Foreskin keratinocyte (primary cell): ENCODE measurements at places on chromosomes 12 and 14.
A peak's percentile ranks its signal among the peaks of the same experiment; 100 is the strongest.

GRCh38 chr12:79615596-79616560 is 74.9 kb downstream of the PAWR start:
- no peak for DNase-seq

DNA sequence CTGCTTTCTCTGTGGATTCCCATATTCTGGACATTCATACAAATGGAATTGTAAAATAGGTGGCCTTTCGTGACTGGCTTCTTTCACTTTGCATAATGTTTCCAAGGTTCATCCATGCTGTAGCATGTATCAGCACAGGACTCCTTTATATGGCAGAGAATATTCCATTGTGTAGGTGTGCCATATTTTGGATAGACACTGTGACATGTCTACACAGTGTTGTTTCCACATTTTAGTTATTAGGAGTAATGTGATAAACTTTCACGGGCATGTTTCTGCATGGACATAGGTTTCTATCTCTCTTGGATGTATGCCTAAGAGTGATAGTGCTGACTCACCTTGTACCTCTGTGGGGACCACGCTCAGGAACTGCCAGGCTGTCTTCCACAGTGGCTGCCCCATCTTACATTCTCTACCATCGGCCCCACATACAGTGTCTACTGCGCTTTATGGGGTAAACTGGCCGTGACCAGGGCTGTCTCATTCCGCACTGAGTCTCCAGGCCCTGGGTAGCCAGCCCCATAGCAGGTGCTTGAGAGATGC is 7.1 kb upstream of the KRT84 start:
- DNase-seq, result peak; percentile 73

GRCh38 chr12:102526656-102527055 is 46.3 kb upstream of the IGF1 start:
- DNase-seq, result no peak

DNA sequence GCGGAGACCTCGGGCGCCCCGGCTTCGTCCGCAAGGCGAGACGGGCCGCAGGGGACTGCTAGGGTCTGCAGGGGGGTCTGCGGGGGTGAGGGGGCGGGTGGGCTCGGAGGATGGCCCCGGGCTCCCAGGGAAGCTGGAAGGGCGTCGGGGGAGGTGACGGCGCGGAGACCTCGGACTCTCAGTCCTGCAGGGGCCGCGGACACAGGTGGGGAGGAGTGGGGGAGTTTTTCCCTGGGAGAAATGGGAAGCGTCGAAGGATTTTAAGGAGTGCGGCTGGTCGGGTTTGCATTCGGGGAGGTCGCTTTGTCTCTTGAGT is 25.9 kb downstream of the ZBTB42 start:
- no peak for DNase-seq

GRCh38 chr12:81245458-81245857 is 167.6 kb downstream of the ACSS3 start:
- DNase-seq, result no peak

DNA sequence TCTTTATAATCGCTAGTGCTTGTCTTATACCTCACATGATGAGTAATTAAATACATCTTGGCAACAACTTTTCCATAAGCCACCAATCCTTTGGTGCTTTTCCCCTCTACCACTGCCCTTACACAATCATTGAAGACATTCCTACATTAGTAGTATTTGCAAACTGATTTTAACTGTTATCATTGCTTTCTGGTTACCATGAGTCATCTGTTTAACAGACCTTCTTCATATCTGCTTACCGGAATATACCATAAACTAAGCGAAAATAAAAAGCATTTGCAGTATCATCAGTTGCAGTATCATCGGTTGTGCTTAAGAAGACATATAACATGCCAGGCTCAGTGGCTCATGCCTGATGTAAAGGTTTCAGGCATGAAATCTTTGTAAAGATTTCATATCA is 54.8 kb upstream of the PLEKHA5 start:
- DNase-seq, result no peak

- peak; percentile 19 for DNase-seq
Measured at GRCh38 chr12:100348657-100349454, 8.0 kb upstream of the SLC17A8 start.
